ENCODE measurements at places on chromosomes 5 and 9.

- DNase-seq, result no peak
These were observed 108.3 kb upstream of the KIF2A start for GRCh38 chr5:62197697-62198096.

DNA sequence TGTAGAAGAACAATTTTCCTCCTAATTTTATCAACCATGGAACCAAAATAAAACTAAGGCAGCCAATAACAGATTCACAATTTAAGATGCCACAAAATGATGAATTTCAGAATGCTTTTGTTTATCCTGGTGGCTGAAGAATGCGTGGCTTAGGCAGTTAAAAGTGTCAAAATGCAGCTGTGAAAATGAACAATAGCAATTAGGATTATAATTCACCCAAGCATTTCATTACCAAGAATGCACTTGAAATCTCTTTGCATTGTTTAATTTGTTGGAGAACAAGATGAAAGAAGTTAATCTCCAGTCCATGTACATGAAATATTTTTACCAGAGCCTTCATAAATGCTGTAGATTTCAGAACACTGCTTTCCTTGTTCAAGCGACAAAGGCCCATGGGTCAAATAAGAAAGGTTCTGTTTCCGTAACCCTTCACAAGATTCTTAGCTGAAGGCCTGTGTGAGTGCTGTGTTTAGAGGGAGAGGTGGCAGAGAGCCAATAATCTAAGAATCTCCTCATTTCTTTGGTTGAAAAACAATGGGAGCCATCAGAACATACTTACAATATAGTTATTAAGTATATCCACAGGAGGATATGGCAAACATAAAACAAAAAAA, 39.3 kb downstream of the CLINT1 start:
- no peak for DNase-seq

GRCh38 chr5:3729631-3730030, 134.0 kb downstream of the IRX1 start:
- no peak for DNase-seq

DNA sequence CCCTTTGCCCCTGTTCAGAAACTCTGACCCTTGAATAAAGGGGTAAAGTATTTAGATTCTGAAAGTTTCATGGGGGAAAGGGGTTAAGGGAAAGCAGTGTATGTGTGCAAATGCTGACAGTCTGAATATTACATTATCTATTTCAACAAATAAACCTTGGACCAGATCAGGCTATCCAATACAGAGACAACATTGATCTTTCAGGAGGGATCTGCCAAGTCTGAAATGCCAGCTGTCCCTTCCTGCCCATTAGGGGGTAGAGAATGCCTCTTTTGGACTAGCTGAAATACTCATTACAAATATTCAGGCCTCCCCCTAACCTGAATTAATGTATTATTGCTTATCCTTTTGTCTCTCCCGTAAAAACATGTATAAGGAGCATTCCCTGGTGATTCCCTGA, 219.5 kb downstream of the NR3C1 start:
- DNase-seq, result no peak

DNA sequence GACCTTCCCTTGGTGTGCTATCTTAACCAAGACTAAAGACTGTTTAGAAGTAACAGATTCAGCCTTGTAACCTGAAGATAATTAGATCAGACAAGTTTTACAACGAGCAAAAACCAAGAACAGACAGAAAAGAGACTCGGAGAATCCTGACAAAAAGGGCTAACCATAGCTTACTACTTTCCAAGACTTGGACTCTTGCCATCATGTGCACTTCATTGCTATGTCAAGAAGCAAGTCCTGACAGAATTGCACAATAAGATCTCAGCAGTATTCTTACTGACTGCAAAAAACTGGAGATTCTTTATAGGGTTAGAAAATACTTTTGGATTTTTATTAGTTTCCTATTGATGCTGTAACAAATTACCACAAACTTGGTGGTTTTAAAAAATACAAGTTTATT, 1539.0 kb upstream of the NUDT12 start:
- DNase-seq, result no peak

- DNase-seq, result no peak
These were observed 41.1 kb upstream of the TCF7 start for GRCh38 chr5:134073404-134073803.

All from stimulated activated CD8-positive, alpha-beta memory T cell treated with anti-CD3 and anti-CD28 coated beads, Interleukin-7, amount 100 ng/mL, for 4 hours (primary cell).